ENCODE measurements at places on chromosomes 3 and 15. TPM values are rescaled to one million over a fixed set of nuclear protein-coding genes. Genes with fewer than 3 reads are reported as not detected.

Gene AADAC
- 0.09 TPM for total RNA-seq

Gene DRD3
- not detected for total RNA-seq

Gene POPDC2
- 0.59 TPM for total RNA-seq

Gene PLA1A
- total RNA-seq, result 0.32 TPM

Gene SEMA3F
- total RNA-seq, result 0.23 TPM

Gene KCNMB3
- total RNA-seq, result 1.5 TPM

Gene C3orf52
- total RNA-seq, result 10.7 TPM

Gene METTL6
- total RNA-seq, result 27.1 TPM

Gene ZKSCAN7
- total RNA-seq, result 8.6 TPM

Gene CSPG4
- total RNA-seq, result 63.0 TPM

Gene PROS1
- total RNA-seq, result 8.3 TPM

Gene CHRNA7
- total RNA-seq, result not detected

Gene C15orf39
- total RNA-seq, result 6.4 TPM

Gene LAMB2
- total RNA-seq, result 896 TPM

Gene EOGT
- 66.4 TPM for total RNA-seq

Gene OIP5
- 0.59 TPM for total RNA-seq

Gene PFKFB4
- total RNA-seq, result 46.0 TPM

Gene TBL1XR1
- 130 TPM for total RNA-seq

Gene ARMC8
- 51.7 TPM for total RNA-seq

Gene GOLGA6D
- total RNA-seq, result not detected

Gene FILIP1L
- 20.7 TPM for total RNA-seq

Gene ZNF80
- not detected for total RNA-seq

Gene ITIH3
- not detected for total RNA-seq

Gene TMC3
- total RNA-seq, result not detected

Gene TF
- total RNA-seq, result under 0.01 TPM

Gene TTBK2
- 13.9 TPM for total RNA-seq

Gene RYR3
- total RNA-seq, result 0.42 TPM

Gene ADPRH
- total RNA-seq, result 1.8 TPM

Gene CYP1A2
- not detected for total RNA-seq

Gene TMEM158
- 70.1 TPM for total RNA-seq

Gene CASR
- total RNA-seq, result not detected

Gene ZMYND10
- total RNA-seq, result 0.88 TPM

Gene PCOLCE2
- 29.4 TPM for total RNA-seq

Gene TGM4
- not detected for total RNA-seq

Gene ANKRD63
- not detected for total RNA-seq

Gene CACNA2D3
- not detected for total RNA-seq

Gene GOLGA8M
- total RNA-seq, result not detected

Gene MRPL46
- total RNA-seq, result 7.6 TPM

Gene TRH
- not detected for total RNA-seq

Gene SUSD5
- 1.5 TPM for total RNA-seq
